ENCODE measurements at places on chromosomes 3 and 15.

DNA sequence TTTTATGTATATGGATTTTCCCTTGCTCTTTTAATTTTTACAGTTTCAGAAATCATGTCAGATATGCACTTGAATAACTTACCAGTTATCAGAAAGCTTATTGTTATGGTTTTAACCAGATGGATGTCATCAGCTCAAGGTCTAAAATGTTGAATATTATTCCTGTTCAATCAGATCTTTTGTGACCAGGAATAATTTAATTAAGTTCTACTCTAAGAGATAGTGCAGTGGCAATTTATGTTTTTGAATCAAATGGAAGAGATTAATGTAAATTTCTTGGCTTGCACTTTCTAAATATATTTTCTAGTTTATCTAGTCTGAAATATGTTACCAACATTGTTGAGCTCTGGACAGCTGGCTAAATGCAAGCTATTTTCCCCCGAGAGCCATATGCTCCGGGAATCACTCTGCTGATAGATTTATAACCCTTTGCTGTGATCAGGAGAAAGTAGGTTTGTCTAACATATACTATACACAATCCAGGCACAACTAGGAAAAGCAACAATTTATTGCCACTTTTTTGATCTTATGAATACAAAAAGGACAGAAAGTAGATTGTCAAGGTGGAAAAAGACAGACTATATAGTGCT lies 76.8 kb upstream of the CD96 start:
- no peak for DNase-seq

- no peak for DNase-seq
Measured at GRCh38 chr3:140731440-140732119, 53.7 kb downstream of the TRIM42 start.

DNA sequence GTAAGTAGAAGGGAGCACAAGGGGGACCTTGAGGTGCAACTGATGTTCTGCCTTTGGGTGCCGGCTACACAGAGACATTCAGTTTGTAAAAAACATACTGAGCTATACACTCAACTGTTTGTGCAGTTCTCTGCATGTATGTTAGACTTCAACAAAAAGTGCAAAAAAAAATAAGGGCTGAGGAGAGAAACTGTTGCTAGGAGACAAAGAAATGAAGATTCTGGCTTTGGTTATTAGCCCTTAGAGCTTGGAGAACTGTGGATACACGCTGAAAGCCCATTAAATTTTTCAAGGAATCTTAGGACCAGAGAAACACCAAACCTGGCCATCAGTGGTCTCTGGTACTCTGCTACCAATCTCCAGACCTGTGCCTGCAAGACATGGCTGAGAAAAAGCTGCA lies 207.6 kb upstream of the NSMCE3 start:
- no peak for DNase-seq

DNA sequence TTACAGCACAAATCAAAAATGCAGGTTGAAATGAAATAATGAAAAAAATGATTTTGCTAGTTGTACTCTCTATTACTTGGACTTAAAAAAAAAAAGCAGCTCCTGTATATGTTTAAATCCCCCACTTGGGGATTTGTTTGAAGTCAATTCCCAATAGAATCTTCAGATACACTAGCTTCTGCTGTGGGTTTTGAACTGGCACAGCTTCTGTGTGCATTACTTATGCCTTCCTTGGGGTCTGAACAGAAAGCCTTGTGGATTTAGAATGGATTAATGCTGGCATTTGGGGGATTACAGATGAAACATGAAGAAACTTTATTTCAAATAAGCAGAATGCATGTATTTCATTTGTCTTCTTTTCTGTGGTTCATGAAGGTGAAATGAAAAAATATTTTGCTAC lies 513.2 kb upstream of the TBL1XR1 start:
- DNase-seq, result no peak

DNA sequence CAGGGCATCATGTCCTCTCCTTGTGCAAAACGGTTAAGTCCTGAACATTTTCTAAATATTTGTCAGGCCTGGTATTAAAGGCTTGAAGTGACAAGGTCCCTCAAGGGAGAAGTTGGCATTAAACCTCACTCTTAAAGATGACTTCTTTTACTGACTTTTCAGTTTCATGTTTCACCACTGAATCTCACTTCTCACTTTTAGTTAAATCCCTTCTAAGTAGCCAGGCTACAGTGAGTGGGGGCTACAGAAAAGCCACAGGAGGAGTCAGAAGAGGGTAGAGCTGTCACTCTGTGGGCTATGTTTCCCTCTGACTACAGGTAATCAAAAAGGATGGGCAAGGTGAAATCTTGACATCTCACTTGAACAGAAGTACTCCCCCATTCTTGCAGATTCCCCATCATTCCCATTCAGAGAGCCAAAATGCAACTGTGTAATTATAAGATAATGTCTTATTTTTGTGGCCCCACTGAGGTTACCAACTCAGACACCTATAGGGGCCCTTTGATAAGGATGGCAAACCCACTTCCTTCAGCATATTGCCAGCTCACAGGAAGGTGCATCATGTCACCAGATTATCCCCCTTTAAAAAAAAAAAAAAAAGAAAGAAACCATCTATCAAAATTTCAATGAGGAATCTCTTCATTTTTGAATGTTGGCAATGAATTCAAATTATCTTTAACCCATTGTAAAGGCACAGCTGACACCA lies 790.1 kb upstream of the CFAP20DC start:
- DNase-seq, result peak; percentile 8

Data from GM18507 (cell line).